Skin of body (tissue), 3 donors: ENCODE measurements at places on chromosomes 2 and 18. TPM values are rescaled to one million over a fixed set of nuclear protein-coding genes. Genes with fewer than 3 reads are reported as not detected.

DNA sequence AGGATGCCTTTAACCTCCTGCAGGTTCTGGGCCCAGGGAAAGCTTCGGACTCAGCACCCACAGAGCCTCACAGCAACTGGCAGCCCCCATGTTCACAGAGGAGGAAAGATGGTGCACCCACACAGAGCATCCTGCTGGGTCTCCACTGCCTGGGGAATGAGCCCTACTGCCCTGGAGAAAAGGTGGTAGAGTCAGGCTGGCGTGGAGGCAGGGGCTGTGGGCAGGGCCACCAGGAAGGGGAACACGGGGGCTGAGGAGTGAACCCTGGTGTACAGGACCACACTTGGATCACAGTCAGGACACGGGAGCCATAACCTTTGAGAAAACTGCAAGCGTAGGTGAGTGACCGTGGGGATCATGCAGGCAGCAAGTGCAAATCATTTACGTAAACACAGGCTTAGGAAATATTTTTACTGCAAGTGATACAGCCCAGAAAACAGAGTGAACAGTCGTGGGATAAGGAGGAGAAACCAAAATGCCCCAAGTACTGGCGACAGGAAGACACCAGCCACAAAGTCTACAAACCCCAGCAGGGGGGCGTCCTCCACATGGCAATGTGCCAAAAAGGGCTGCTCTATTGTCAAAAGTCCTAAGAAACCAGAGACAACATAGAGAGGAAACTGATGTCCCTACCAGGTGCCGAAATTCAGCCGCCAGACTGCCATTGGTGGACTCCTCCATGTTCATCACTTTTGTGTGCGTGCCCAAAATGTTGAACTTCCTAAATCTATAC, 27.6 kb downstream of the STAT1 start:
- no peak for DNase-seq

GRCh38 chr2:181915102-181915501, 23.6 kb downstream of the ITPRID2 start:
- DNase-seq, result no peak

DNA sequence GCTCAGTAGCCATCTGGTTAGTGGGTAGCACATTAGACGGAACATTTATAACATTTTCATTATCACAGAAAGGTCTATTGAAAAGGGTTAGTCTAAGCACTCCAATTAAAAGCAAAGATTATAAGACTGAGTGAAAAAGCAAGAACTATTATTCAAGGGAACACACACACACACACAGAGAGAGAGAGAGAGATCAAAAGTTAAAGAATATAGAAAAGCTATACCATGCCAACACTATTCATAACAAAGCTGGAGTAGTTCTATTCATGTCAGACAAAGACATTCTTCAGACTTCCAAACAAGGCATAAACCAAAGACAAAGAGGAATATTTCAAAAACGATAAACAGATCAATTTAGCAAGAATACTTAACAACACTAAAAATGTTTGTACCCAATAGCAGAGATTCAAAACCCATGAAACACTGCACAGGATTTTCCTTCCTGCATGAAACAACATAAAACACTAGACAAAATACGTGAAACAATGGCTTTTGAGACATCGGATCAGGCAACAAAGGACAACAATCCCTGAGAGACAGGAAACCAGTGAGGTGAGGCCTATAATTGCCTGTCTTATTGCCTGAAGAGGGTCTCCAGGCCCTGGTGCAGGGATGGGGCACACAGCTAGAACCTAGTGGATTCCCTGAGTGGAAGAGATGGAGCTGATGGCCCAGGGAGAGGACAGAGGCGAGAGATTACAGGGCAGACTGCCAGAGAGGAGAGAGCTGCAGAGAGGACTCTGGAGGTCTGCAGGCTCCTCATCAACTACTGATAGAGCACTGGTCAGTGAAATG, 83.6 kb upstream of the NPAS2 start:
- no peak for DNase-seq

GRCh38 chr2:183868153-183868552, 730.2 kb upstream of the ZNF804A start:
- no peak for DNase-seq

- no peak for DNase-seq
Observed at GRCh38 chr2:162000431-162000830, 73.6 kb downstream of the DPP4 start.

DNA sequence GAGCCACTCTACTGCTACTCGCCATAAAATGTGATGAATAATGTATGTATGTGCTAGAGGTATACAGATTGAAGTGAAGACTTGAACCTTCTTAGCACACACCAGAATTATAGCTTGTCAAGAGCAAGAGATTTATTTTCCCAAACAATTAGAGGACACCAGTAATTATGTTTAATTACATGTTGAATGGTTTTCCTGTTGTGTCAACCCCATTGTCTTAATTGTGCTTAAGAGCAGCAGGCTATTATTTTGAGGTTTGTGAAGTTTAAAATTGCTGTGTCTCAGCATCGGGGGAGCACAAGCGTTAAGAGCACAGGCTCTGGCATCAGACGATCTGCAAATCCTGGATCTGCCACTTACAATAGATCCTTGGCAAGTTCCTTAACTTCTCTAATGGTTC, 29.0 kb downstream of the KIF5C start:
- DNase-seq, result no peak

- no peak for DNase-seq
Observed at GRCh38 chr2:238296638-238297457, 8.4 kb upstream of the PER2 start.

GRCh38 chr18:12256951-12257350, 2.8 kb downstream of the CIDEA start:
- no peak for DNase-seq

- DNase-seq, result no peak
Observed at GRCh38 chr18:73409242-73409641, 541.5 kb upstream of the NETO1 start.

GRCh38 chr18:48848641-48849143, 102.1 kb downstream of the SMAD7 start:
- DNase-seq, result peak; percentile 33

DNA sequence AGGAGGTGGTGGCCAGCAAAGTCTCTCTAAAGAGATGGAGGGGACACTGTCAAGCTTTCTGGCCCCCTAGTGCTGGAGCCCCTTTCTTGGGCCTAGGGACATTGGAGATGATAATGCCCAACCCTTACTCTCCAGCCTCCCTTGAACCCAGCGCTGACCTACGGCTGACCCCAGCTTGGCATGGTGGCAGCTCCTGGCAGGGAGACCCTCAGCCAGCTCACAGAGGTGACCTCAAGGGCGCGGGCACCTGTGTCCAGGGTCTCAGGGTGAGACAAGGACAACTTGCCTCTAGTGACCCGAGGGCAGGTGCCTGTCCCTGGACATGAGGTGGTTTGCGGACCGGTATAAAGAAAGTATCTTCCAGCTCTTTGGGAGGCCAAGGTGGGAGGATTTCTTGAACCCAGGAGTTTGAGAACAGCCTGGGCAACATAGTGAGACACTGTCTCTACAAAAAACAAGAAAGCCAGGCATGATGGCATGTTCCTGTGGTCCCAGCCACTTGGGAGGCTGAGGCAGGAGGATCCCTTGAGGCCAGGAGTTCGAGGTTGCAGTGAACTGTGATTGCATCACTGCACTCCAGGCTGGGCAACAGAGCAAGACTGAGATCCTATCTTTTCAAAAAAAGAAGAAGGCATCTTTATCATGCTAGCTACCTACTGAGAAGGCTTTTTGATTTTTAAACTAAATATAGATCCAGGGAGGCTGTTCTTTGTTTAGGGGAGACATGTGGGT, 3.3 kb upstream of the PER2 start:
- DNase-seq, result no peak

- no peak for DNase-seq
Observed at GRCh38 chr2:65350651-65351056, 81.7 kb downstream of the SPRED2 start.

- DNase-seq, result no peak
Observed at GRCh38 chr2:1872602-1873183, 128.4 kb upstream of the PXDN start.

- DNase-seq, result no peak
Observed at GRCh38 chr2:142862847-142863246, 14.6 kb upstream of the KYNU start.

GRCh38 chr2:228827056-228827700, 443.9 kb downstream of the PID1 start:
- peak; percentile 82 for DNase-seq

DNA sequence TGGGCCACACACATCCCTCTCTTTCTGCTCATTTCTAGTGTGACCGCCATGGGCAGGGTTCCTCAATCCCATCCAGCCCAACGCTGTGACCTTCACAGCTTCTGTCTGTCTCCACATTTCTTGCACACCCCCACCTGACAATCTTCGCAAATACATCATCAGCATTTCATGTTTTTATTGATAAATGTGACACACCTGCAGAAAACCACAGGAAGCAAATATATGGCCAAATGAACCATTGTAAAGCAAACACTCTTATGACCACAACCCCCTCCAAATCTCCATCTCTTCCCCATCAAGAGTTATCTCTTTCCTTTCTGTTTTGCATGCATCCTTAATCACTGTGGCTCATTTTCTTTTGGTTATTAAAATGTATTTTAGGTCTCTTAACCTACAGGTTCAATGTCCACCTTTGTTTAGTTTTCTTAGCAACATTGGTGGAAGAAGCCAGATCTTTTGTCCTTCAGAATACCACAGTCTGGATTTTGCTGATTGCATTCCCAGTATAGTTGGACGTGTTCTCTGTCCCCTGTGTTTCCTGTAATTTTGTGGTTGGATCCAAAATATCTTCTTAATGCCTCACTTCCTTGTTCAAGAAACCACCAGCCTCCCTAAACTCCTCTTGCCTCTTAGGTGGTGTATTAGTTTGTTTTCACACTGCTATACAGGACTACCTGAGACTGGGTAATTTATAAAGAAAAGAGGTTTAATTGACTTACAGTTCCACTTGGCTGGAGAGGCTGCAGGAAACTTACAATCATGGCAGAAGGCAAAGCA, 9.8 kb upstream of the NCK2 start:
- no peak for DNase-seq

GRCh38 chr18:70181015-70181414, 24.5 kb downstream of the RTTN start:
- no peak for DNase-seq

GRCh38 chr2:159904127-159904958, 106.3 kb upstream of the CD302 start:
- DNase-seq, result no peak

- no peak for DNase-seq
Observed at GRCh38 chr2:190722061-190722759, 73.3 kb downstream of the NAB1 start.

- DNase-seq, result no peak
Observed at GRCh38 chr18:31487246-31488015, 10.5 kb upstream of the DSG2 start.

DNA sequence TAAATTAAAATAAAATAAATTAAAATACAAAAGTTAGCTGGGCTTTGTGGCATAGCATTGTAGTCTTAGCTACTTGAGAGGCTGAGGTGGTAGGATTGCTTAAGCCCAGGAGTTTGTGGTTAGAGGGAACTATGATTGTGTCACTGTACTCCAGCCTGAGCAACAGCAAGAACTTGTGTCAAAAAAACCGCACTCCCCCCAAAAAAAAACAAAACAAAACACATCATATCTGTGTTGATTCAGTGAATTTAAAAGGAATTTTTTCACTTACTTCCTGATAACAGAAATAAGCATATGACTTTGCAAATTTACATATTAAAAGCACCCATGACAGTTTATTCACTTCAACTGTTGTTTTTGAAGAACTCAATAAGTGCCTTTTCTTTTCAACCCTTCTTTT, 68.1 kb upstream of the PELI1 start:
- DNase-seq, result no peak

GRCh38 chr2:72991439-72991725, 74.1 kb downstream of the EMX1 start:
- no peak for DNase-seq

GRCh38 chr2:199607914-199608313, 150.2 kb upstream of the SATB2 start:
- no peak for DNase-seq

GRCh38 chr2:175976391-175977157, 25.5 kb downstream of the LNPK start:
- no peak for DNase-seq

DNA sequence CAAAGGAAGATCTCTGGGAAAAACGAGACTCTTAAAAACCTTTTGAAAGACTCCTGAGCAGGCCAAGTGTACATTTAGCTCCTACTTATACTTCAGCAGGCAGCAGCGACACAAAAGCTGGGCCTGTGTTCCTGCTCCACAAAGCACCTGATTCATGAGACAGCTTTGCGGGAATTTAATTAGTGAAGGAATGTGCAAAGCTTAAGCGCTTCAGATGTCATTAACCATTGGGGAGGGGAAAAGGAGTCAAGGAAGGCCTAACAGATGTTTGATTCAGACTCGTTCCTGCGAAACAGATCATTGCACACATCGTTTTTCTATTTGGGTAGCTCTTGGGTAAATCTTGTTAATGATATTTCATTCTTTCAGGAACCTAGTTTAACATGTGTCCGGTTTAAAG, 125.9 kb downstream of the MAIP1 start:
- no peak for DNase-seq

DNA sequence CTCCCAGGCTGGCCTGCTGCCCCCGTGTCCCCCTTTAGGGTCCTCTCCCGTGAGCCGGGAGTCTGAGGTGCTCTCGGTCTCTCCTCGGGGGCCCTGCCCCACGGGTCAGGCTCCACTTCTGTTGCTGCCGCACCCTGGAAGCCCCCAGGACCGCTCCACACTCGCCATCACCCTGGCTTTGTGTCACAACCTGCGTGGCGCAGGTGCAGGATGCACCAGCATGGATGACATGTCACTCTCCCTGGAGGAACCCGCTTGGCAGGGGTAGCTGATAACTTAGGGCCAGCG, 10.8 kb upstream of the ARHGEF4 start:
- DNase-seq, result no peak

GRCh38 chr2:26243470-26244308, 743 bp downstream of the HADHA start:
- DNase-seq, result peak; percentile 61

GRCh38 chr2:127653421-127654083, 7.6 kb downstream of the GPR17 start:
- DNase-seq, result no peak

GRCh38 chr2:192887337-192887736, 692.6 kb upstream of the TMEFF2 start:
- no peak for DNase-seq

DNA sequence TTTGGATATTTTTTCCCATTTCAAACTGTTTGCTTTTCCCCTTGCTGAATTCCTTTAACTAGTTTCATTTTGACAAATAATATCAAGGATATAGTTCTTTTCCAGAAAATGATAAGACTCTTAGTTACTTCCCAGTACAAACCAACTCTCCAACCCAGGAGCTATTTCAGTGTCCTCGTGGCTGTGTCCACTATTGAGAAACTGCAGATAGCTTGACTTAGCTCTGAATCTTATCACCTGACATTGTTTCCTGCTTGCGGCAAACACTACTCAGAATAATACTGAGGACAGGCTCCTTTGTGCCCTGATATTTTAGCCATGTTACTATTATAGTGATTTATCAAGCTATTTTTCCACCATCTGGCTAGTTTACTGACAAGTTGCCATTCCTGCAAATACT, 74.6 kb downstream of the KLF7 start:
- DNase-seq, result no peak

GRCh38 chr2:95303191-95303919, 6.2 kb downstream of the KCNIP3 start:
- DNase-seq, result no peak

Gene UGT1A4
- total RNA-seq, result not detected

Gene SLC9A4
- total RNA-seq, result 1.3 TPM

Gene AQP12B
- not detected for total RNA-seq

Gene PPP3R1
- total RNA-seq, result 46.0 TPM

Gene LYPD6B
- 12.3 TPM for total RNA-seq

Gene FOXD4L1
- total RNA-seq, result not detected

Gene IL36RN
- total RNA-seq, result 10.9 TPM

Gene DHRS9
- 1.6 TPM for total RNA-seq

Gene SP5
- 1.8 TPM for total RNA-seq

Gene ARHGEF4
- total RNA-seq, result 19.9 TPM

Gene GPR155
- 5.8 TPM for total RNA-seq

Gene ELOA2
- not detected for total RNA-seq

Gene CYBRD1
- 184 TPM for total RNA-seq
